ENCODE measurements at places on chromosomes 4 and X.
A peak's percentile ranks its signal among the peaks of the same experiment; 100 is the strongest.

DNA sequence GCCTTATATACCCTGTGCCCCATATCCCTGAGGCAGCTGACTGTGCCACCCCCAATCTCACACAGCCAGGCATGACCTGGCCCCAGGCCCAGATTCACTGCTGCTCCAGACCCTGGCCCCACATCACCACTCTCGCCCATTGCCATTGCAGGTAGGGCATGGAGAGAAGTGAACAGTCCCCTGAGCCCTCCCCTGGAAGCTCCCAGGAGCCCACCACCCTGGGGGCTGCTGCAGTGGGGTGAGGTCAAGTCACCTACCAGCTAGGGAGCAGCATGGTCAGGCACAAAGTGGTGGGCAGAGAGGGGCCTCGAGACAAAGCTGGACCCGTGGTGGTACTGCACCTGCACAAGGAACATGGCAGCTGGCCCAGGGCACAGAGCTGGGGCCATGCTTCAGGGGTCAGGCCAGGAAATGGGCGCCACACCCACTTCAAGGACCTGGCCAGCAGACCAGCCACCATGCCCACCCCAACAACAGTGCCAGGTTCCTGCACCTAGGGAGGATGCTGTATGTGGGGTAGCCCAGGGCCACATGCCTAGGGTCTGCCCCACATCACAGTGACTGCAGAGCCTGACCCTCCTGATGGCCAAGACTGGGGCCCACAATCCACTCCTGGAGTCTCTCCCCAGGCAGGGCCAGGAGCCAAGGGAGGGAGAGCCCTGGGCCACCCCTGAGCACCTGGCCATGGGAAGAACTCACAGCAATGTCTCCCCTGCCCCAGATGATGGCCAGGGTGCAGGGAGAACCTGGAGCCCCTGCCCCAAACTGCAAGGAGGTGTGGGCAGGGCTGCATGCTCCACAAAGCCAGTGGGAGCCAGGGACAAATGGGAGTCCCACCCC is 58.5 kb downstream of the COX18 start:
- no peak for DNase-seq

DNA sequence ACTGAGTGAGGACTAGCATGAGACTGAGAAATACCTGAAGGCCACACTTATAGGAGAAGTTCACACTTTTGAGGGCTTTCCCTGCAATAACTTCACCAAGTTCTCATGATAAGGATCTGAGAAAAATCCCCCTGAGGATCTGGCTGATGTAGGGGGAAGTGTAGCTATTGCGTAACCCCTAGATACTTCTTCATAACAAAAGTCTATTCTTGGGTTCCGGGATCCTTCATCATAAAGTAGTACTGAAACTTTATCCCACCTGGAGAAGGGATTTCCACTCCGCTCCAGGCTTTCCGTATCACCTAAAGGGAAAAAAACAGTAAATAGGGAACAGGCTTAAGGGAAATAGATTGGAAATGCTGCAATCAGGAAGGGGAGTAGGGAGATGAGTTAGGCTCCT is 13.3 kb downstream of the USP27X start:
- no peak for DNase-seq

DNA sequence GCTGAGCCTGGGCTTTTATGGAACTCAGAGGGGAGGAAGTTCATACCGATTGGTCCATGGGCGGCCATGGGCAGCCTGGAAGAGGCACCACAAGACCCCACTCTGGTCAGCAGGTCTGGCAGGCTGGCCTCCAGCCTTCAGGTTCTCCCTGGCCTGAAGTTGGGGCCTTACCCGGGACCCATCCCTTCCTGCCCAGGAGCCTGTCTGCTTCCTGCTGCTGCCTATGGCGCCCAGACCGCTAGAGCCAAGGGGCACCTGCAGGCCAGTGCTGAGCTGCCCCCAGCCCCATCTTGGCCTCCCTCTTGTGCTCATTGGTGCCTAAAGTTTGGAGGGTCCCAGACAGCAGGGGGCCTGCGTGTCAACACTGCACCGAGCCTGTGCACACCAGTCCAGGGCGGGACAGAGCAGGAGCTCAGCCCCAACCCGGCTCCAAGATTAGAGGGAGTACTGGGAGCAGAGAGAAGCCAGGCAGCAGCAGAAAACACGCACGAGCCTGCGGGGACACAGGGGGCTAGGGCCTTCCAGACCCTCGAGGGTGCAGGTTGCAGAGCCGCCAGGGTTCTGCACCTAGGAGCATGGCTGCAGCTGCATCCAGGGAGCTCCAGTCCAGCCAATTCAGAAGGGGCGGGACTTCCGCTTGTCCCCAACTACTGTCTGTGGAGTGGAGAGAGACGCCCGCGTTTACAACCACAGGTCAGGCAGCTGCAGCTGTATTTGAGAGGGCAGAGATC is 30.7 kb upstream of the ZNF280C start:
- no peak for DNase-seq

DNA sequence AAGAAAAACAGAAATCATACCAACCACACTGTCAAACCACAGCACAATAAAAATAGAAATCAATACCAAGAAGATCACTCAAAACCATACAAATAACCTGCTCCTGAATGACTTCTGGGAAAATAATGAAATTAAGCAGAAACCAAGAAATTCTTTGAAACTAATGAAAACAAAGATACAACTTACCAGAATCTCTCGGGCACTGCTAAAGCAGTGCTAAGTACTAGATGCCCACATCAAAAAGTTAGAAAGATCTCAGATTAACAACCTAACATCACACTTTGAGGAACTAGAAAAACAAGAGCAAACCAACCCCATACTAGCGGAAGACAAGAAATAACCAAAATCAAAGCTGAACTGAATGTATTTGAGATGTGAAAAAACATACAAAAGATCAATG is 33.2 kb downstream of the AWAT2 start:
- no peak for DNase-seq

- DNase-seq = no peak
Measured at GRCh38 chr4:166143227-166143626, 270.2 kb downstream of the TLL1 start.

DNA sequence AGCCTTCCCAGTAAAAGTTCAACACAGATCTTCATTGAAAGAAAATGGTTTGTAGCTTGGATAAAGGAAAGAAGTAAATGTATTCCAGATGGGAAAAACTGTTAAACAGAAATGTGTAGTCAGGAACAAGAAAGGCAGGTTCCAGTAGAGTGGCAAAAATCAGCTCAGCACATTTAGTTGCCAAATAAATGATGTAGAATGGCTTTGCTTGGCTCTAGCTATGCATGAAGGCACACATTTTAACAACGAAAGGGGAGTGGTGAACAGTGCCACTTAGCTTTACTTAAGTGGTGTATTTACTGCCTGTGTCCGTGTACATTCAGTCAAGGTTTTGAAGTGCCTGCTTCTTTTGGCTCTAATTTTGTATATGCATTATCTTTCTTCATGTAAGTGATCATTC is 644.5 kb upstream of the ATOH1 start:
- DNase-seq = no peak

GRCh38 chr4:163395055-163395454 is 51.4 kb downstream of the NPY5R start:
- DNase-seq = no peak

DNA sequence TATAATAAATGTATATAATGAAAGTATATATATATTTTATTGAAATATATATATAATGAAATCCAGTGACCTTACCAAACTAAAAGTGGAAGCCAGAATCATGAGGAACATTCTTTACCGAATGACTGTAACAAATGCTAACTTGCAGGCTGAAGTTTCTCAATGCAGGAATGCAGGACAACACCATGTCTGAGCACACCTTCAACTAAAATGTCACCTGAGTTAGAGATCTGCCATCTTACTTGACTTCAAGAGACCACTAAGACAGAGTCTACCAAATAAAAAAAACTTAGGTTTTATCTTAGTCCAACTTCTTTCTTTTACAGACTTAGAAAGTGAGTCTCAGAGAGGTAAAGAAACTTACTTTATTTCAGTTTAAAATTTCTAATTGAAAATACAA is 176.2 kb downstream of the FSTL5 start:
- no peak for DNase-seq

- no peak for DNase-seq
Measured at GRCh38 chrX:51737091-51737490, 6.2 kb upstream of the GSPT2 start.

DNA sequence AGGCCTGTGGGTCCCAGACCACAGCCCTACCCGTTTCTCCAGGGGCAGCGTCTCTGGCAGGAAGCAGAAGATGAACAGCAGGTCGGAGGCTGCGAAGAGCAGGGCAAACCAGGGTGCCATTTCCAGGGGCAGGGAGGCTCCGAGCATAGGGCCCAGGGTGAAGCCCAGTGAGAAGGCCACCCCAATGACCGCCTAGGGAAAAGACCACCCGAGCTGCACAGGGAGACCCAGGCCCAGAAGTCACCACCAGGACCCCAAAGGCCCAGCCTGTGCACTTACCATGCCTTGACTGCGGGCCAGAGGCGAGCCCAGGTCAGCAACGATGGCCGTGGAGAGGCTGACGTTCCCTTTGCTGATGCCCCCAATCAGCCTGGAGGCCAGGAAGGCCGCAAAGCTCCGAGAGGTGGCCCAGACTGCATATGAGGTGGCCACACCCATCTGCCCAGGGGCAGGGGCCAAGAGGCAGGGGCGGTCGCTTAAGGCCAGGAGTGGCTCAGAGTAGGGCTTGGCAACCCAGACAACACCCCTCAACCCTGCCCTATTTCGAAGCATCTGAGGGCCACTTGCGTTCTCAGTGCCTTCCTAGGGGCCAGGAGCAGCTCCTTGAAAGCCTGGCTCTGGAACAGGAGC is 30.8 kb downstream of the NOP14 start:
- peak; percentile 25 for DNase-seq

DNA sequence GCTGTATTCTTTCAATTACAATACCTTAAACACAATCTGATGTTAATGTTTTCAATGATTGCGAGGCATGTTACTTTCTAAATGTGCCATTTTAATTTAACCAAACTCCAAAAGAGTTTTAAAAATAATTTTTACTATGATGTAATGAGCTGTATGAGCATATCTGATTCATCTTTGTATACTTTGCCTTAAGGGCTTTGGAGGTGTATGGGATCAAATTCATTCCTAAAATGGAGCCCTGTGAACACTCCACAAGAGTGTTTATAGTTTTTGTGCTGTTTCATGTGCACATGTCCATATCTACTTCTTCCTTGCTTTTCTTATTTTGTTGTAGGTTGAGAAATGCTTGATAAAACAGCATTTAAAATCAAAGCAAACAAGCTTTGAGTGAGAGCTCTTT is 82.4 kb downstream of the ATP10D start:
- DNase-seq = no peak

- DNase-seq = no peak
Measured at GRCh38 chrX:69277369-69277990, 112.2 kb upstream of the PJA1 start.

DNA sequence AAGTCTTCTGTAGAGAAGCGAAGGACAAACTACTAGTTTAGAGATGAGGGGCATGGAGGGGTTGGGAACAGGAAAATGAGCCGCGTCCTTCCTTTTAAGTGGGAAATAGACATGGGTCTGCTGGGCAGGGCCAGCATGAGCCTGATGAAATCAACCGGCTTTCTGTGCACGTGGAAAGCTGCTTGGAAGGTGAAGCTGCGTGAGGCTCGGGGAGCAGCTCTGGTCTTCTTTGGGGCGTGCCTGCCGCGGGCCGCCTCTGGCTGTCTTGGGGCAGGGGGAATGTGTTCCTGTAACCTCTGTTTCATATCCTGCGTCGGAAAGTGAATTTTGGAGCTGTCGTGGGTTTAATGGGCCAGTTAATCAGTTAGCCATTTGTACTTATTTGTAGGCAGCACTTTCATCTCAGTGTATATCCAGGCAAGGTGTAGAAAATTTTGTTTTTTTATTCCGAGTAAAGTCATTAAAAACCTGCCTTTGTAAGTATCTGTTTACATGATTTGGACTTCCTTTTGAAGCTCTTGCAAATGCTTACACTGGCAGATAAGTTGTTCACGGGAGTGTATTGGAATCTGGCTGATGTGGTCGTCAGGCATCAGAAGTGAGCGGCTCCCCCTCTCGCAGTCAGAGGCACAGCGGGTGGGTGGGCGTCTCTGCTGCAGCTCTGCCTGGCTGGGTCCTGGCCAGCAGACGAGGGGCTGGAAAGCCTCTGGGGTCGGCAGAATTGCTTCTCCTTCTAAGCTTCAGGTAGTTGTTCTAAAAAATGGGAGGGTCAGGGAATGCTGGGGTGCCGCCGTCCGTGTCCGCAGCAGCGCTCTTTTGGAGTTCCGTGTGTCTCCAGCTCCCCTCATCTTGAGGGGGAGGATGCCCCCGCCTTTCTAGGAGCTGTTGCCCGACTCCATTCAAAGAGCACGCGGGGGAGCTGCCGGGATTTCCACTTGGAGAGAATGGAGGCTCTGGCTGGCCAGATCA is 70.5 kb upstream of the HGFAC start:
- no peak for DNase-seq

DNA sequence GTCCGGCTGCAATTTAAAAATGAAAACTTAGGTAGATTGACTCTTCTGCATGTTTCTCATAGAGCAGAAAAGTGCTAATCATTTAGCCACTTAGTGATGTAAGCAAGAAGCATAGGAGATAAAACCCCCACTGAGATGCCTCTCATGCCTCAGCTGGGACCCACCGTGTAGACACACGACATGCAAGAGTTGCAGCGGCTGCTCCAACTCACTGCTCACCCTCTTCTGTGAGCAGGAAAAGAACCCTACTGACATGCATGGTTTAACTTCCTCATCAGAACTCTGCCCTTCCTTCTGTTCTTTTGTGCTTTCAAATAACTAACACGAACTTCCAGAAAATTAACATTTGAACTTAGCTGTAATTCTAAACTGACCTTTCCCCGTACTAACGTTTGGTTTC is 41.0 kb downstream of the MAP7D3 start:
- no peak for DNase-seq

GRCh38 chr4:4852591-4853362 is 6.7 kb upstream of the MSX1 start:
- DNase-seq = no peak

GRCh38 chr4:13306356-13306755 is 177.8 kb downstream of the RAB28 start:
- no peak for DNase-seq

DNA sequence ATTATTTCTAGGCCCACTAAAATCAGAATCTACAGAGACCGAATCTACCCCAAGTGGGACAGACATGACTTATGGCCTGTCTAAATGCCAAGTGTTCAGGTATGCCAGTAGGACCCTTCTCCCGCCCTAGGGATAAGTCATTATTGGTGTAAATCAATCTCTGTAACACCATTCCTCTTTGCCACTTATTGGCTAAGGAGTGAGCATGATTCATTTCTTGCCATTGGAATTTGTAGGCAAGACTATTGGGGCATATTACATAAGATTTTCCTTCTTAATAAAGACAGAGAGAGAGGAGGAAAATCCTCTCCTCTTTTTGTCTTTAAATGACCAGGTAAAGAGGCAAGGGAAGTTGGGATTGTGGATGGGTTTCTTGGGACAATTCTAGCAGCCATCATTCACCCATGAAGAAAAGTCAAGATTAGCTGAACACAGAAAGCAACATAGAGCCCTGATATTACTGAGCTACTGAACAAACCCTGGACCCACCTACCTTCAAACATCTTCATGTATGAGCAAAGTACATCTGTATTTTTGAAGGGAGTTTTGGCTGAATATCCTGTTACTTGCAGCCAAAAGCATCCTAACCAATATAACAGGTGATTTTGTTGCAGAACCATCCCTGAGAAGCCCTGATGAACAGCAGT is 2.6 kb downstream of the SLC9B2 start:
- no peak for DNase-seq

GRCh38 chr4:15691346-15692135 is 9.9 kb downstream of the FAM200B start:
- DNase-seq = no peak

Data from HAP-1 (cell line).